Progenitor cell of endocrine pancreas (in vitro differentiated cells): ENCODE measurements at places on chromosomes 3 and 15. TPM values are rescaled to one million over a fixed set of nuclear protein-coding genes. Genes with fewer than 3 reads are reported as not detected.
A peak's percentile ranks its signal among the peaks of the same experiment; 100 is the strongest.

GRCh38 chr3:21839592-21839991, 88.6 kb upstream of the ZNF385D start:
- H3K4me1 ChIP-seq = no peaks in the 10 kb centered on the region
- DNase-seq = no peak
- no peak overlapping the region for H3K27ac ChIP-seq
- no peak overlapping the region for H3K4me3 ChIP-seq
- no peaks in the 10 kb centered on the region for H3K27me3 ChIP-seq

DNA sequence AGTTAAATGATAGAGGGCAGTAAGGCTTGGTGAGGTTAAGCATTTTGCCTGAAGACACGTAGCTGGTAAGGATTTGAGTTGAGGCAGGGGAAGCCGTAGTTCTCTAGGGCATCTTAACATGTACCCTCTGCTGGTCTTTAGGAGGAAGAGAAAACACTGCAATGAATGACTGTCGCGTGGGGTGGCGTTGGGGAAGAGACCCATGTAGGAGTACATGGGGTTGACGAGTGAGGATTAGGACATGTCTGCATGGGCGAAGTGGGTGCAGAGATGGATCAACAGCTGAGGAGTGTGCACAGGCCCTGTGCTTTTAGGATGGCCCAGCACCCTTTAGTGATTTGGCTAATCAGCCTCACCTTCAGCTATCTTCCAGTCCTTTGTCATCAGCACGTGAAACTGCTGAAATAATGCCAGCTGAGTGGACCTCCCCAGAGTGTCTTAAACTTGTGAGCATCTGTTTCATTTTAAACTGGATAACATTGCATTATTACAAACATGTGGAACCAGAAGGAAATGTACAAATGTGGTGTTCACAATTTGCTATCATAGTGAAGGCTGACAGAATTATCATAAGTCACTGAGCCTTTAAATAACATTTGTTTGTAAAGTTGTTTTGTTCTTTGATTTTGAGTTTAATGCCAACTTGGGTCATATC, 15.3 kb downstream of the P2RY14 start:
- H3K36me3 ChIP-seq = peaks cover 2% of the 10 kb centered on the region
- H3K4me3 ChIP-seq = no peak overlapping the region
- no peaks in the 10 kb centered on the region for H3K27me3 ChIP-seq
- DNase-seq = no peak
- H3K4me1 ChIP-seq = peaks cover 5% of the 10 kb centered on the region

DNA sequence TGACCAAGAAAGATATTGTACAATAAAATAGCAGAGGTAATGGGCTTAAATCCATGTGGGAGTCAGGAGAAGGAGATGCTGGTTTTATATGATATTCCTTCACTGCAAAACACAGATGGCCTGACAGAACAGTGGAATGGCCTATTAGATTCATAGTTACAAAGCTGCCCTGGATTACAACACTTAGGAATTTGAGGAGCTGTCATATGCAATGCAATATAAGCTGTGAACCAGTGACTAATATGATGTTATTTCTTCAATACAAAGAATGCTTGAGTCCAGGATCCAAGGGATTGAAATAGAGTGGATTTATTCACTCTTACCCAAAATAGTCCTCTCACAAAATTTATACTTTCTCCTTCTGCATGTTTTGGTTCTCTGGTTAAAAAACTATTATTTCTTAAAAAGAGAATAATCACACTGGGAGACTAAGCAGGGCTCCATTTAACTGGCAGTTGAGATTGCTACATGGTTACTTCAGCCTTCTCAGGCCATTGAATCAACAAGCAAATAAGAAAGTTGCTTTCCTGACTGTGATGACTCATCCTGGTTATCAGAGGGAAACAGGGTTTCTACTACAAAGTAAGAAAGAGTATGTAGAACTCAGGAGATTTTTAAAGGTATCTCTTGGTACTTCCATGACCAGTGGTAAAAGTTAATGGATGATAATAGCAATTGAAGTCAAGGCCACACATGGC, 79.8 kb upstream of the ZPLD1 start:
- H3K36me3 ChIP-seq = no peaks in the 10 kb centered on the region
- H3K4me3 ChIP-seq = no peak overlapping the region
- H3K27me3 ChIP-seq = no peaks in the 10 kb centered on the region
- no peak for DNase-seq
- no peak overlapping the region for H3K27ac ChIP-seq

DNA sequence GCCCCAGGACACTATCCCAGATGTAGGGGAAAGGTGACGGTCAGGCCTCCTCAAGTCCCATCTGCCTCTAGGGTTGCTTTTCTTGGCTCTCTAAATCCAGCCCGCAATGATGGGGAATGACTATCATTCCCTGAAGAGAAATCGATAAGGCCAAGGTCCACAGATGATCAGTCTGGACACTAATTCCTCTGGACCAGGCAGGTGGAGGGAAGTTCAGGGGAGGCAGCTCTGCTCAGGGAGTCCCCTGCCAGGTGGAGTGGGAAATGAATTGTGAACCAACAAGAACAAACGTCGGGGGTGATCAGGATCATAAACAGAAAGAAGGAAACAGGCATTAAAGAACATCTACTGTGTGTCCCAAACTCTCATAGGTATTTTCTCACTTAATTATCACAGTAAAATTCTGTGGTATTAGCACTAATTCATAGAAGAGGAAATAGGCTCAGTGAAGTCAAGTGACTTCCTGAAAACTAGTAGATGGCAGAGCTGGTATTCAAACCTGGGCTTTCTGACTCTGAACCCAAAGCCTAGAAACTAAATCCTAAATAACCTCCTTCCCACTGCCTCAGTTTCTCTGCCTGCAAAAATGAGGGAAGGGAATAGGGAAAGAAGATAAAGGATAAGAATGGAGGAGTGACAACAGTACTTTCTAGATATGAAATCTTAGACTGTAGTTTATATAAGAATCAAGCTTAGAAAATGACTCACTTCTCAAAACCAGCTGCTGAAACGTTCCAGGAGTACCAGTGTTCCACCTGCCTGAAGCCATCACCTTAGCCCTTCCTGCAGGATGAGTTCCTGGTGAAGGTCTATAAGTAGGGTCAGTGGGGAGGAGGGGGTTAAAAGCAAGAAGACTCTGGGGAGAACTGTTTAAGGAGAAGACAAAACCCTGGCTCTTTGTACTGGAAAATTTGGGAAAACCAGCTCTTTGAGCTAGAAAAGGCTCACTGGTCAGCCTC, 7.5 kb downstream of the BMF start:
- H3K36me3 ChIP-seq = peaks cover 19% of the 10 kb centered on the region
- DNase-seq = no peak
- peaks cover 86% of the 10 kb centered on the region for H3K4me1 ChIP-seq
- H3K27ac ChIP-seq = peak overlapping the region; percentile 99
- peak overlapping the region; percentile 4 for H3K4me3 ChIP-seq
- H3K27me3 ChIP-seq = no peaks in the 10 kb centered on the region

DNA sequence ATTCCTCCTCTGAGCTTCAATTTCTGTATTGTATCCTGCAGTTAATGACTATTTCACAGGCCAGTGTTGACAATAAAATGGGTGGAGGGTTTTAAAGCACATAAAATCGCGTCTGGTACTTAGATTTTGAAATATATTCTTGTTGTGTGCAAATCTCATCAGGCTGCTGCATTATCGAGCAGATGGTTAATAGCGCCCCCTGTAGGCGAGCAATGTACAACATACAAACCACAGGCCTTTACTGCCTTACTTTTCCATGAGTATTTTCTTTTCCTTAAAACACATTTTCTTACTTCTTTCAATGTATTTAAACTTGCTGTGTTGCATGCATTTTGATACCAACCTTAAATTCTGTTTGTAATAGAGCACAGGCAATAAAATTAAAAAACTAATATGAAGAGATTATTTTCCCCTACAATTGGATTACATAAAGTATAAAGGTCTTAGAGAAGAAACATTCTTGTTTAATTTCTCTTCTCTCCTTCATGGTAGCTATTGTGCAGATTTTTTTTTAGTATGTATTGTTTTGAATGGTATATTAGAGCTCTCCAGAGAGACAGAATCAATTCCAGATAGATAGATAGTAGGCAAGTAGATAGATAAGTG, 608.4 kb downstream of the CADM2 start:
- no peaks in the 10 kb centered on the region for H3K27me3 ChIP-seq
- DNase-seq = no peak
- no peaks in the 10 kb centered on the region for H3K36me3 ChIP-seq
- H3K4me3 ChIP-seq = no peak overlapping the region
- no peaks in the 10 kb centered on the region for H3K4me1 ChIP-seq
- no peak overlapping the region for H3K27ac ChIP-seq

DNA sequence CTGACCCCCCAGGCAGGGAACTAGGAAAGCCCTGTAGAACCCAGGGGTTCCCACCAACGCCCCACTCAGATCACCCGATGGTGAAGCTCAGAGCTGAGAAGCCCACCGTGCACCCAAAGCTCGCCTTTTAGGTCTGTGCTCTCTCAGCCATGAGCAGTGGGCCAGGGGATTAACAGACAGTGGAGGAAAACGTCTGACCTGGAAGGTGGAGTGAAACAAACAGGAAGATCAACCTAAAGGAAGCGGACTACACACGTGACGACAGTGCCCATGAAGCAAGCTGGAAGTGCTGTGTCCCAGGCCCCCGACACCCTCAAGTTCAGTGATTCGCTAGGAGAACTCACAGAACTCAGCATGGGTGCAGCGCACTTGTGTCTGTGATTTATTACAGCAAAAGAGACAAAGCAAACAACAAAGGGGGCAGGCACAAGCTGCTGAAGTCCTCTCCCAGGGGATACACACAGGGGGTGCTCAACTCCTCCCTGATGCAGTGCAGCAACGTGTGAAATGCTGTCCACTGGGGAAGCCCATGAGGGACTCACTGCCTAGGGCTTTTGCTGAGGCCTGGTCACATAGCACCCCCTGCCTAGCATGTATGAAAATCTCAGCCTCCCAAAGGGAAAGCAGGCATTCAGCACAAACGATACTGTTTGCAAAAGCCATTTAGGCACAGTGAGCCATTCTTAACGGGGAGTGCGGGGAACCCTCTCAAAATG, 43.5 kb downstream of the CFAP92 start:
- peak overlapping the region; percentile 80 for H3K27ac ChIP-seq
- H3K27me3 ChIP-seq = no peaks in the 10 kb centered on the region
- H3K36me3 ChIP-seq = peaks cover 1% of the 10 kb centered on the region
- peaks cover 7% of the 10 kb centered on the region for H3K4me1 ChIP-seq

DNA sequence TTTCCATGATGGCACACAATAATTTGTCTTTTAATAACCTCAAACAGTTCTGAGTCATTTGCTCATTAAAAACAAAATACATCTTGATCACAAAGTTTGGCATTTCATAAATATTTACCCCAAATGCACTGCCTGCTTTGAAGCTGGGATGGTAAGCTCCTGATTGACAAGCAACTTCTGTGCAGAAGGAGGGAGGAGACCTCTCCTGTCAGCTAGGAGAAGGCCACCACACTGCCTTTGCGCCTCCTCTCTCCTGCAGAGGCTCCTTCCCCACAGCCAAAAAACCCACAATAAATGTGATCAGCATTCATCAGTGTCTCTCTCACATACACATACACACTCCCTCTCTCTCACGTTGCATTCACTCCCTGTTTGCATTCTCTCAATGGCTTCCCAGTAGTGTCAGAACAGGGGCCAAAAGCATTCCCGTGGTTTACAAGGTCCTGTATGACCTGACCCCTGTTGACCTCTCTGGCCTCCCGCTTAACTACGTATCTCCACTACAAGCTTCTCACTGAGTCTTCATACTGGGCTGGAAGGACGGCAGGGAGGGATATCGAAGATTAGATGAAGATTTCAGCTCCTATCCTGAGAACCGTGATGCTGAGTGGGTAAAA, 216.4 kb downstream of the FOXP1 start:
- no peaks in the 10 kb centered on the region for H3K27me3 ChIP-seq
- DNase-seq = no peak
- H3K36me3 ChIP-seq = no peaks in the 10 kb centered on the region
- H3K4me1 ChIP-seq = peaks cover 38% of the 10 kb centered on the region
- peak overlapping the region; percentile 54 for H3K27ac ChIP-seq
- H3K4me3 ChIP-seq = no peak overlapping the region

DNA sequence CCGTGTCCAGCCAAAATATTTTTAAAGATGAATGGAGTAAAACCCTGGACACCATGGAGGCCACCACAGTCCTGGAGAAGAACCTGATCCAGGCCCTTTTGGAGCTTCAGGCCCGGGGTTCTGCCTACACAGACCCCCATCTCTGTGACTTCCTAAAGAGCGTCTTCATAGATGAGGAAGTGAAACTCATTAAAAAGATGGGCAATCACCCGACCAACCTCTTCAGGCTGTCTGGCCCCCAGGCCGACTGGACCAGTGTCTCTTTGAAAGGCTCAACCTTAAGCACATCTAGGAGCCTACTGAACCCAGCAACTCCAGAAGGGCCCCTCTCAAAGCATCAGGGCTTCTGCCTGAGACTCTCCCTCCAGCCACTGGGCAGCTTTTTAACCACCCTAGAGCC, 107.9 kb upstream of the FAM174B start:
- no peaks in the 10 kb centered on the region for H3K27me3 ChIP-seq
- DNase-seq = no peak
- no peak overlapping the region for H3K4me3 ChIP-seq
- no peaks in the 10 kb centered on the region for H3K4me1 ChIP-seq

DNA sequence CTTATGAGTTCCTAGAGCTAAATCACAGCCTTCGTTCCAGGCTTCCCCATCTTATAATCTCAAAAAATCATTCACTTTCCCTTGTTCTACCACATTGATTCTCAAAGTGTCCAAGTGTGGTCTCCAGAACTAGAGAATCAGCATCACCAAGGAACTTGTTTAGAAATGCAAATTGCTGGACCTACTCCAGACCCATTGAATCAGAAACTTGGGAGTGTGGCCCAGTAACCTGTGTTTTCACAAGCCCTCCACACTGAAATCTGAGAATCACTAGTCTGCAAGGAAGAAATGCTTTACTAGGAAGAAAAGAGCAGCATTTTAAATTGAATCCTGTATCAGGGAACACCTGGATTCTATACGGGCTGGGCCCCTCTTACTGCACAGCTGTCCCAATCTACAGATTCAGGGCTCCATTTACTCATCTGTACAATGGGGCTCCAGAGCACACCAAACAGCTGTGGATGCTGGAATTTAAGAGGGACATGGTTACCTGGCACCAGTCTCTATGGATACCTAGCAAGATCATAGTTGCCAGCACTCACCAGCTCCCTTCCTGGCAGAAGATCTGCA, 3.9 kb downstream of the MEGF11 start:
- H3K4me1 ChIP-seq = peaks cover 8% of the 10 kb centered on the region
- H3K27me3 ChIP-seq = peaks cover 78% of the 10 kb centered on the region
- H3K4me3 ChIP-seq = no peak overlapping the region
- no peaks in the 10 kb centered on the region for H3K36me3 ChIP-seq
- no peak overlapping the region for H3K27ac ChIP-seq

CHRM5 gene
- total RNA-seq = not detected in 2 replicates

NT5DC2 gene
- total RNA-seq = 269 and 271 TPM in 2 replicates

DNAH1 gene
- total RNA-seq = 11.6 and 14.0 TPM in 2 replicates

GREM1 gene
- total RNA-seq = 0.17 and 0.29 TPM in 2 replicates

PBRM1 gene
- total RNA-seq = 128 and 131 TPM in 2 replicates
